ENCODE measurements at places on chromosomes 1 and 21.

DNA sequence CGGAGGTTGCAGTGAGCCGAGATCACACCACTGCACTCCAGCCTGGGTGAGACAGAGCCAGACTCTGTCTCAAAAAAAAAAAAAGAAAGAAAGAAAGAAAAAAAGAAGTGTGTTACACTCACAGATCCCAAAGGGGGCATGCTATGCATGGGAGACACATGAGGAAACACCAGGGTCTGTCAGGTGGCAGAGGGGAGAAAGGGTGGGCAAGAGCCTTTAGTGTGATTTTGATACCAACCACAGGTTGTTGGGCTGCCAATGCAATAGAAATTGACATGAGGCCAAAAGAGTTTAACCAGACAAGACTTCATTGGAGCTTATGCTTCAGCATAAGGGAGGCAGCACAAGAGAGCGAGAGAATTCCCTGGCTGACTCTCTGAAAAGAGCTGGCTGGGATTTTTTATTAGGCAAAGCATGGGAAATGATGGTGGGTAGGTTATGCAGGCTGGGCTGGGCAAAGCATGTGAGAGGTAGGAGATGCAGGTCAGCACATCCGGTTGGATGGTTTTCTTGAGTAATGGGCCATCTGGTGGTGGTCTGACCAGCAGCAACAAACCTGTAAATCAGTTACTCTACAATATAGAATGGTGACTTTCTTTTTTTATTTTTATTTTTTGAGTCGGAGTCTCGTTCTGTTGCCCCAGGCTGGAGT is 11.7 kb upstream of the EXTL1 start:
- DNase-seq, result no peak

- DNase-seq, result no peak
Measured at GRCh38 chr1:42950116-42950481, 8.6 kb downstream of the SLC2A1 start.

- DNase-seq, result no peak
Measured at GRCh38 chr1:98157524-98158313, 236.9 kb upstream of the DPYD start.

GRCh38 chr1:177953549-177953948 is 16.3 kb downstream of the SEC16B start:
- DNase-seq, result no peak

- DNase-seq, result no peak
Measured at GRCh38 chr1:84429231-84429630, 30.9 kb downstream of the DNASE2B start.

DNA sequence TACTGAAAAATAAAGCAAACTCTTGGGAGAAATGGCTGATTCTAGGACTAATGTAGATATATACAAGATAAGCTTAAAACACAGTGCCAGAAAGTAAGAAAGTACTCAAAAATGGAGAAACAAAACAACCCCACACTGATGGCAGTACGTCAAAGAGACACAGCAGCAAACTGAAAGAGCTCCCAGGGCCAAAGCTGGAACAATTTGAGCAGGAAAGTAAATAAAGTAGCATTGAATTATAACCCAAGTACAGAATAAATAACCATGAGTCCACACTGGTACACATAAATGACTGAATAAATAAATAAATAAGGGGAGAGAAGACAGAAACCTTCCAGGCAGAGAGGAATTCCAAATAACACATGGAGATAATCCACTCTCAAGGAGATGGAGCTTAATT is 120.9 kb downstream of the GLUL start:
- no peak for DNase-seq

DNA sequence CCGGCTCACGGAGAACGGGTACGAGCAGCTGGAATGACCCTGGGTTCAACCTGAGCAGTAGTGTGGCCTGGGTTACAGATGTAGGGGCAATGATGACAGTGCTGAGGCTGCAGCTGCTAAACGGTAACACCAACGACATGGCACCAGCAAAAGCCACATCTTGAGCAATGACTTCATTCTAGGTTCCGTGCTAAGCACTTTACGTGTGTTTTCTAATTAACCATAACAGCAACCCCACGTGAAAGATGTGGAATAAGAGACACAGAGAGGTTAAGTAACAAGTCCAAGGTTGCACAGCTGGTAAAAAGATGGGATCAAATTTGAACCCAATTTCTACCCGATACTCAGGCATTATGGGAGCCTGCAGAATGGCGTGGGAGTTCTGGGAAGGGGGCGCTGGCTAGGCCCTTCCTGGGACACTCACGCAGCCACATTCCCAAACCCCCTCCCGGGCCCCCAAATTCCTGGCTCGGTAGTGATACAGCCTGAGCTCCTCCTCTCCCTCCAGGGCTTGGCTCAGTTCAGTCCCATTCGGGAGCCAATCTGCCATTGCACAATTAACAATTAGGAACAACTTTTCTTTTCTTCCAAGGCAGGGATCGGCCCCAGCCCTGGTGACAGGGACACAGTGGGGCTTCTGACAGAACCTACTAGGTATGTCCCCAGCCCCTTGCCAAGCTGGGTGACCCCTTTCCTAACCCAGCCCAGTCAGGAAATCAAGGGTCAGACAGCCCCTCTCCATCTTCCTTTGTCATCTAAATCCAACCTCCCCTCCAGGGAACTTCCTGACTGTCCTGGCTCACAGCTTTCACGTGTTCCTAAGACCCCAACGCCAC is 23.8 kb upstream of the ECE1 start:
- no peak for DNase-seq

- DNase-seq, result no peak
Measured at GRCh38 chr1:205210756-205211168, 740 bp downstream of the DSTYK start.

DNA sequence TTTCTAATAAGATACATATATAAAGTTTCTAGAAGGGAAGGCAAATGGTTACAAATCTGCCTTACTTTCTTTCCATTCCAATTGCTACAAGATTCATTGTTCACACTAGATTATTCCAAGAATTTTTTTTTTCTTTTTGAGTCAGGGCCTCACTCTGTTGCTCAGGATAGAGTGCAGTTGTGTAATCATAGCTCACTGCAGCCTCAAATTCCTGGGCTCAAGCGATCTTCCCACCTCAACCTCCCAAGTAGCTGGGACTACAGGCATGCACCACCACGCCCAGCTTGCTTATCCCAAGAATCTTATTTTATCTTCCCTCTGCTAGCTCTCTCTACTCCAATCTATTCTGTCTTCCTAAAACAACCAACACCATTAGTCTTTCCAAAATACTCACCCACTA is 81.8 kb downstream of the KIAA0319L start:
- no peak for DNase-seq

GRCh38 chr21:44337941-44338895 is 972 bp downstream of the CFAP410 start:
- no peak for DNase-seq

DNA sequence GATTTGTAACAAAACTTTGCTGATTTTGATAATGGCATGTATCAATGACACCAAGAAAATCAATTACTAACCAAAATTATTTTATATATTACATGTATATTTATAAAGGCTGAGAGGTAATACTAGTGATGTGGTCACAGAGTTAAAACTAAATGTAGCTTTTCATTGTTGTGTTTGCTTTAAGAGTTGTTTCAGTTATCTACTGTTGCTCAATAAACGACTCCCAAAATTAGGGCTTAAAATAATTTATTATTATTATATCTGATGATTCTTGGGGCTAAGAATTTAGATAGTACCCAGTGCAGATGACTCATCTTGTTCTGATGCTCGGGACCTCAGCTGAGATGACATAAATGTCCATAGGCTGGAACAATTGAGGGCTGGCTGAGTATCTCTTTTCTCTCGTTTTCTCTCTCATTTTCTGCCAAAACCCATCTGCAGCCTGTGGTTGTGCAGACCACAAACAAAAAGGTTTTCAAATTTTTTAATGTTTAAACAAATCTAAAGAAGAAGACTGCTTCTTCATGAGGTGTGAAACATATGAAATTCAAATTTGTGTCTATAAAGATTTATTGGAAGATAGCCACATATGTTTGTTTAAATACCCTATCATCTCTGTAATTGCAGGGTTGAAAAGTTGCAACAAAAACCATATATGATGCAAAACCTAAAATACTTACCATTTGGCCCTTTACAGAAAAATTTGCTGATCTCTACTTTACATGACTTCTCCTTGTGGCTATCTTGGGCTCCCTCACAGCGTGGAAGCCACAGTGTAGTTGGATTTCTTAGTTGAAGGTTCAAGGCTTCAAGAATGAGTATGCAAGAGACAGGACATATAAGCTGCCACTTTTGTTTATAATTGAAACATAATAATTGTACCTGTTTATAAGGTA is 14.8 kb upstream of the PTPRC start:
- no peak for DNase-seq

All from activated CD4-positive, CD25-positive, alpha-beta regulatory T cell treated with anti-CD3 and anti-CD28 coated beads, Interleukin-2, amount 50 U/mL, for 16 hours (primary cell).